ENCODE measurements at places on chromosomes 11 and 22.
A peak's percentile ranks its signal among the peaks of the same experiment; 100 is the strongest.

- no peak for DNase-seq
Measured at GRCh38 chr11:1656670-1657069, 27.1 kb downstream of the KRTAP5-5 start.

GRCh38 chr11:58600510-58600909 lies 21.6 kb downstream of the ZFP91 start:
- no peak for DNase-seq

GRCh38 chr11:111429066-111429506 lies 50.0 kb upstream of the POU2AF1 start:
- peak; percentile 57 for DNase-seq

DNA sequence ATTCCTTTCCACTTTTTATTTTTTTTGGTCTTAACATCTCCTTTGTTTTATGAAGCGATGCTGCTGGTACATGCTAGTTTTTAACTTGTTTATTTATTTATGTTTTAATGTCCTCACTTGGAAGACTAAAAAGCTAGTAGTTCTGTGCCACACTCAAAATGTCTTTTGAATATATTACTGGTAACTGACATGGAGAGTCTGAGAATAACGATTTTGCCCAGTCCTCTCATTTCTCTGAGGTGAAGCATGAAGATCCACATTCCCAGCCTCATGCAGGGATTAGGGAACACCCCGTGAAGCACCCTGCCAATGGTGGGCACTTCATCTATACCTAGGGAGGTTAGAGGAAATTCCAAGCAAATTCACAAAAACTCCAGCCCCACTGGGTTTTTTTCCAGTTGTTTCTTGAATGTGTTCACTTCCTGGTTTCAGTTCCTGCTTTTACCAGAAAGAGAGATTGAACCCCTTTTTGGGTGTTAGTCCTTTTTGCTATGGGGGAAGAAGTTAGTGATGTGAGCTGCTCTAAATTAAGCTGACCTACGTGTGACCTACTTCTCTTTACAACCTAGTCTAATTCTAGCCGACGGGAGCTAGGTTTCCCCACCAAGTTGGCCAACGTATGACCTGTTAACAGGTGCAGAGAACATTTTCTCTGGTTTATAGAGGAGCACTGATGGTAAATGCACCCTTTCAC lies 106.1 kb downstream of the SLC1A2 start:
- DNase-seq = no peak

DNA sequence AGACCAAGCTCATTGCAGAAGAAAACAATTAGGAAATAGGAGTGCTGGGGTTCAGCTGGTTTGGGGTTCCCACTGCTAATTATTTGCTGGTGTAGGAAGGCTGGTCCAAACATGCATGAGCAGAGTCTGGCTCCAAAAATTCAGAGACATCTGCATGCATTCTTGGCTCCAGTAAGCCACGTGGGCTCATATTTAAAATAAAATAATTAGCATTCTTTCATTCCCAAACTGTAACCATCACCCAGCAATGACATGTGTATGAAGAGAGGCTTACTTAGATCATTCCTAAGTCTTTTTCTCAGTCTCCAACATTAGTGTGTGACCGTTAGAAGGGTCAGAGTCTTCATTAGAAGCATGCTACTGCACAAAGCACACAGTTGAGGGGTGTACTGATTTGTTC lies 58.4 kb downstream of the EFCAB6 start:
- DNase-seq = no peak

GRCh38 chr11:38060920-38061319 lies 1462.9 kb upstream of the RAG2 start:
- no peak for DNase-seq

DNA sequence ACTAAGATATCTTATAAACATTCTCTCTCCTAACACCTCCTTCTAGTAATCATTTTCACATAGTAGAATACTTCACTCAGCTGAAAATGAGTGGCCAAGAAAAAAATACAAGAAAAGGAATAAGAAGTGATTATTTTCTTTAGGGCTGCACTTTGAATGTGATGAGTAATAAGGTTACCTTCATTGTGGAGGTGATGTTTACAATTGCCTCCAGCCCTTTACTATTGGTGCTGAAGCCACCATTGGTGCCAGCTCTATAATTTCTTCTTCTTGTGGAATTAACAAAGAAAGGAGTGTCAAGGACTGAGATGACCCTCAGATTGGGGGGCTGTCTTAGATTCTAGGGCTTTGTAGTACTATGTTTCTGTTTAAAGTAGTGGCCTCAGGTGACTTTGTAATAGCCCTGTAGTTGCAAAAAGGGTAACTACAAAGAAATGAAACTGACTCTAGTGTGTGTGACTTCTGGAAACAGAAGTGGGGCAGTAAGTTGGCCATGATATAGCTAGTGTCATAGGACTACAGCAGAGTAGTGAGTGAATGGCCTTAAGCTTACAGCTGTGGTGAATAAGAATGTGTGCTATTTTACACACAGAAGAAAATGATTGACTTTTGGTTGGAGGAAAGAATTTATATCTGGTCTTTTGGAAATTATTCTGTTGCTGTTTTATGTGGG lies 287.2 kb downstream of the TMEM135 start:
- no peak for DNase-seq

- DNase-seq = peak; percentile 66
Measured at GRCh38 chr22:46563381-46564083, 26.1 kb upstream of the CELSR1 start.

GRCh38 chr22:33597274-33597985 lies 322.8 kb downstream of the LARGE1 start:
- no peak for DNase-seq

DNA sequence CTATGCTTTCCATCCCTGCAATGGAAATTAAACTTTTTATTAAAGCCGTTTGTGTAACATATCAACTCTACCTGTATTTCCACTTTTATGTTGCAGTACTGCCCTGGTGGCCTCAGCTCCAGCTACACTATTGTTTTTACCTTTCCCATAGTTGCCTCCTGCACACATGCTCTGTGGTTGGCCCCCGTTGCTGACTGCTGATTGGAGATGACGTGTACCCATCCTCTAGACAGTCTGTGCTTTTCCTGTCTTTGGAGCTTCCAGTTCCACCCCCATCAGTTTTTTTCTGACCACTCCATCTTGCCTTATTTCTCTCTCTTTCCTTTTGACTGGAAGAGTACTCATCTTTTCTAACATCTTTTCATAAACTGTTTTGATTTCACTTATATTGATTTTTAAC lies 123.8 kb downstream of the TEAD1 start:
- DNase-seq = no peak

DNA sequence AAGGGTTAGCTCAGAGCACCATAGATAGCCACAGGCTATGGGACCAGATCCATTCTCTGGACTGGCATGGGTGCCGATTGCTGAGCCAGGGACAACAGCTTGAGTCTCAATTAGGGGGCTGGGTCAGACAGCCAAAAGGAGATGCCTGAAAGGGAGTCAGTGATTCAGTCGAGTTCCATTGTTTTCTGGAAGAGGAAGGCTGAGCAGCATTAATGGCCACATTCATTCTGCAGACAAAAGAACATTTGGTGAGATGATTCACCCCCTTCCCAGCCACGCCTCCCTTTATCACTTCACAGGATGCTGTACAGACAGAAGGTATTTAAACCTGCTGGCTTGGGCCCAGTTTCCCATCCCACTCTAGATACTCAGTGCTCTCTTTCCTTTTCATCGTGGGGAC lies 131.9 kb downstream of the ADAMTS15 start:
- no peak for DNase-seq

- DNase-seq = no peak
Measured at GRCh38 chr22:26709617-26710390, 52.4 kb downstream of the MIAT start.

DNA sequence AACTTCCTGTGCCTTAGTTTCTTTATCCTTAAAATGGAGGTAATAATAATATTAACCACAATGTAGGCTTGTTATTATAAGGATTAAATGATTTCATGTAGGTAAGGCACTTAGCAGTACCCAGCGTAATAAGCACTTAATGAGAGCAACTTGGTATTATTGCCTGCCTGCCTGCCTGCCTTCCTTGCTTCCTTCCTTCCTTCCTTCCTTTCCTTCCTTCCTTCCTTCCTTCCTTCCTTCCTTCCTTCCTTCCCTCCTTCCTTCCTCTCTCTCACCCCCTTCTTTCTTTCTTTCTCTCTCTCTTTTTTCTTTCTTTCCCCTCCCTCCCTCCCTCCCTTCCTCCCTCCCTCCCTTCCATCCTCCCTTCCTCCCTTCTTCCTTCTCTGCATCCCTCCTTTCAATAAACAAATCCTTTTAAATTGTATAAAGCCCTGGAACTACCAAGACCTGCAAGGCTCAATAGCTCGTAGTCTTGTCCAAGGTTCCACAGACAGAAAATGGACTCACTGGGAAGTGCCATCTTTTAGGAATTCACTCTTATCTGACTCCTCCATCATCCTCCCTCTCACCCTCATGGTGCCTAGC lies 20.7 kb upstream of the TIMP3 start:
- no peak for DNase-seq

GRCh38 chr11:404551-405264 lies 10.1 kb downstream of the SIGIRR start:
- no peak for DNase-seq

DNA sequence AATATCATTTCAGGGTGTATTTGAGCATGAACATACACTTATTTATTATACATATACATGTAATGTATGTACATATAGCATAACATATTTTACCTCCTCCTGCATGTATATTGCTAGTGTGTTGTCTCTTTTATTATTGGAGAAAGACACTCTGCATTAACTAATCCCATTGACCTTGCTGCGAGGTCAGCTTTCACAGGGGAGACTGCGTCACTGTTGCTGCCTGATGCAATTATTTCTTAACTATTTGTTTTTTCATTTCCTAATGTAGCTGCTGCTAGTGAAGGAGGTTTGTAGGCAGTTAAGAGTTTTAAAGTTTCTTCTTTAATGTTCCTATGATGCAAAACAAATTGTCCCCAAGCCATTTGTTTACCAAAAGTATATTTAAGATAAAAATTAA lies 185.4 kb upstream of the CNTN5 start:
- DNase-seq = no peak

DNA sequence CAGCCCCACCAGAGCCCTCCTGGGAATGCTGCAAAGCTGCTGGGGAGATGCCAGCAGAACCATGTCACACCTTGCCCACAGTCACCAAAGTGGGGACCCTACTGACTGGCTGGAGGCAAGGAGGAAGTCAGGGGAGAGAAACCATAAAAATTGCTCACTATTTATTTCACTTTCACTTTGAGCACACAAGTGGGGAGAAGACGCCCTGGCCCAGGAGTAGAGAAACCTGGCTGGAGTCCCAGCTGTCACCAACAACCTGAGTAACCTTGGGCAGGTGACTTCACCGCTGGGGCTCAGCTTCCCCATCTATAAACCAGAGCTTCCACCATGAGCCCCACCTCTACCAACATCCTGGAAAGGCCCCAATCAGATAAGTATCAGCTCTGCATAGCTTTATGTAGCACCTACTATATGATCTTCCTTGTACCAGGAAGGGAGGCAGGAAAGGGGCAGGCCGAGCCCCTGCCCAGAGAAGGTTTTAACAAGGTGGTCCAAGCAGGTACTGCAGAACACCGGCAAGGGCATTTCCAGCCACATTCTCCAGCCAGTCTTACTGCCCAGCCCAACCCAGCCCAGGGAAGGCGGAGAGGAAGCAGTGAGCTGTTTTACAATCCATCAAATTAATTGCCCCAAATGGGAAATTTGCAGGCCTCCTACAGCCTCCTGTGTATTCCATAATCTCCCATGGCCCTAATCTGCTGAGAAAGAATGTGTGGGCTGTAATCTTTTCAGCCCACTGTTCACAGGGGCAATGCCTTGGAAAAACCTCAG lies 27.6 kb downstream of the PLEKHA7 start:
- peak; percentile 29 for DNase-seq

- no peak for DNase-seq
Measured at GRCh38 chr11:27497284-27497866, 9.2 kb downstream of the LIN7C start.

GRCh38 chr22:45516163-45516562 lies 13.5 kb downstream of the FBLN1 start:
- no peak for DNase-seq

GRCh38 chr11:977830-978720 lies 52.4 kb downstream of the AP2A2 start:
- no peak for DNase-seq

- no peak for DNase-seq
Measured at GRCh38 chr11:69396051-69396947, 85.2 kb upstream of the LINC01488 start.

- no peak for DNase-seq
Measured at GRCh38 chr22:38176170-38176741, 5.4 kb downstream of the PLA2G6 start.

- no peak for DNase-seq
Measured at GRCh38 chr22:44369916-44370801, 57.4 kb upstream of the SHISAL1 start.

DNA sequence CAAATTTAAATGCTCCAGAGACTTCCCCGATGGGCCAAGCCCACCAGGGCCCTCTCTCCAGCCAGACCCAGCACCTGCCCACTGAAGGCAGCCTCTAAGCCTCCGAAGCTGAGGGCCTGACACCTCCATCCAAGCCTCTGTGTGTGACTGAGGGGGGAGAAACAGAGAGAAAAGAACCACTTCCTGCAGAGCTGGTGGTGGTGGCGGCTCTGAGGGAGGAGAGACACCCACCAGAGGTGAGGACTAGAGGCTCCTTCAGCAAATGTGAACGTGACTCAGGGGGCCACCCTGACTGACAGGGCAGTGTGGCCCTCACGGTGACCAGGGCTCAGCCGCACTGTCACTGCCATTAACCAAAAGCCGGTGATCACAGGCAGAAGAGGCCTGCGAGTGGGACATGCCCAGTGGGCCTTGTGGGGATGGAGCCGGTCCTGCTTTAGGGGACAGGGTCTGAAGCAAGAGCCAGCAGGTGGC lies 31.0 kb upstream of the CD5 start:
- DNase-seq = peak; percentile 42

DNA sequence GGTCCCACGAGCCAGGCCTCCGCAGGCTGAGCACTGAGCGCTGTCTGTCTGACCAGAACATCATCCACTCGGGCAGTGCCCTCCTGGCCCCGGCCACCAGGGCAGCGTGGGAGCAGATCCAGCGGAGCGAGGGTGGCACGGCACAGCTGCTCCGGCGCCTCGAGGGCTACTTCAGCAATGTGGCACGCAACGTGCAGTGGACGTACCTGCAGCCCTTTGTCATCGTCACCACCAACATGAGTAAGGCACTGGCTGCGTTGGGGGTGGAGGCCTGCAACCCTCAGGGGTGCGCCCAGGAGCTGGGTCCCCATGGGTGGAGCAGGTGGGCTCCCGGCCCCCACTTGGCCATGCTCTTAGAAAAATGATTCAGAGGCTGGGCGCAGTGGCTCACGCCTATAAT lies 49.7 kb upstream of the PRODH start:
- no peak for DNase-seq

DNA sequence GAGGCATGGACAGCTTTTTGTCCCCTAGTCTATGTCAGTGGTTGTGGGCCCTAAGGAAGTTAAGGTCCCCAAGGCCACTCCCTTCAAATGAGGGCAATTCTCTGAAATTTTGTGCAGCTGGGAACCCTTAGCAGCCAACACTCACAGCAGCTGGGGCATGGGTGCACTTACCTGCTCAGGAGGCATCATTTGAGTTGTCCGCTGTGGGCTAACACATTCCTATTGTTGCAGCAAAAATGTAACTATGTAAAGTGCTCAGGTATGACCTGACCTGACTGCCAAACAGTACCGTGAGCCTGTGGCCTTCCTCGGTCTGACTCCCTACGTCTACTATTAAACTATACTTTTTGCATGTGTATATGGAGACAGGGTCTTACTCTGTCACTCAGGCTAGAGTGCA lies 5.8 kb upstream of the MRTFA start:
- no peak for DNase-seq

- DNase-seq = no peak
Measured at GRCh38 chr11:40513281-40513680, 946.2 kb downstream of the LRRC4C start.

- DNase-seq = peak; percentile 5
Measured at GRCh38 chr11:27319072-27319471, 43.9 kb downstream of the CCDC34 start.

- no peak for DNase-seq
Measured at GRCh38 chr11:114194702-114195101, 101.5 kb upstream of the NNMT start.
